ENCODE measurements at places on chromosomes 1 and 21. TPM values are rescaled to one million over a fixed set of nuclear protein-coding genes. Genes with fewer than 3 reads are reported as not detected.

DNA sequence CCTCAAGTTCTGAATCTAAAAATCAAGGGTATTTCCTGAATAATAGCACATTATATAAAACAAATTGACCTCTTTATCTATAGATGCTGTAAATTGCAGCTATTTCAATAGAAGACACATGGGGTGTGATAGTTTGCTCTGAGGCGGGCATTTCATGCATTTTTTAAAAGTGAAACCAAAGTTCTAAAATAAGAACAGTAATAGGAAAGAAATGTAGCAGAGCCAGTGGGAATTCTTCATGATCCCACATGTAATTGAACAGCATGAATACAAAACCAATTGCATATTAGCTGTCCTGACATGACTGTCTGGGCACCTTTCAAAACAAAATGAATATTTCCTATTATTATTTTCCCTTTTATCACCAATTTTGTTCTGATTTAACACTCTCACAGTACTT lies 85.0 kb downstream of the RGS21 start:
- DNase-seq: no peak

- peak; percentile 60 for DNase-seq
Measured at GRCh38 chr1:168386949-168387586, 106.4 kb downstream of the TBX19 start.

DNA sequence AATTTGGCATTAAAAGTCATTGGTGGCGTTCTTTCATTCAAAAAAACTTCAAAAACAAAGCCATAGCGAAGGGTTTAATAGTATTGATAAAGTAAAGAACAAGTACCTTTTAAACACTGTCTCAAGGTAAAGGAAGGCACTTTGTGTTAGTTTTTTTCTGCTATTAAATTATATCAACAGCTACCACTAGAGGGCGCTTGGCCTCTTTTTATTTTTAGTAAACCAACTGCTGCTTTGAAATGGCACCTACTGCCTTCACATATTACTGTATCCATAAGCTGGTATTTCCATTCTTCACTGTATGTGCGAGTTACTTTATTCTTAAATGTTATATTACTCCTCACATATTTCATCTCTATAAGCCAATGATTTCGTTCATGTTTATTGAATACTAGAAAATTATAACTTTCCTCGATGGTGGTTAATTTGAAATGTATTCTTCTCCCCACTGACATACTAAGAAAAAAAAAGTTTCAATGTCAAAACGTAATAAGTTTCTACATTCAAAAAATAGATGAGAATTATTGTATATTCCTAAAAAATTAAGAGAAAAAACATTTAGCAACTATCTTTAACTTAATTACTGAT lies 125.7 kb upstream of the CXADR start:
- DNase-seq: peak; percentile 92

DNA sequence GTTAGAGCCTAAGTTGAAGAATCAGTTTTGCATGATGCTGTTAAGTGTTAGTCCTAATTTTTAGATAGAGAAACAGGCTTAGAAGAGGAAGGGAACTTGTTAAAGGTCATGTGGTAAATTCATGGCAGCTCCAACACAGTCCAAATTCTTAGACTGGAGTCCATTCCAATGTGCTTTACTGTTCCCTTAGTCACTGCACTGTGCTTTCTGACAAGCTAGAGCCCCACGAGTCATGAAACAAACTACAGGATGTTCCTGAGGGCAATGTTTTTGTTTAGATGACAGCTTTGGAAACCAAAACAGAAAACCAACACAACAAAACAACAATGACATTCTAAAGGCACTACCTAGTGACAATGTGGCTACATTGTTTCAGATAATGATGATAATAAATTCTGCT lies 23.1 kb upstream of the RGS4 start:
- no peak for DNase-seq

GRCh38 chr1:20589331-20590278 lies 708 bp downstream of the CDA start:
- DNase-seq: no peak

DNA sequence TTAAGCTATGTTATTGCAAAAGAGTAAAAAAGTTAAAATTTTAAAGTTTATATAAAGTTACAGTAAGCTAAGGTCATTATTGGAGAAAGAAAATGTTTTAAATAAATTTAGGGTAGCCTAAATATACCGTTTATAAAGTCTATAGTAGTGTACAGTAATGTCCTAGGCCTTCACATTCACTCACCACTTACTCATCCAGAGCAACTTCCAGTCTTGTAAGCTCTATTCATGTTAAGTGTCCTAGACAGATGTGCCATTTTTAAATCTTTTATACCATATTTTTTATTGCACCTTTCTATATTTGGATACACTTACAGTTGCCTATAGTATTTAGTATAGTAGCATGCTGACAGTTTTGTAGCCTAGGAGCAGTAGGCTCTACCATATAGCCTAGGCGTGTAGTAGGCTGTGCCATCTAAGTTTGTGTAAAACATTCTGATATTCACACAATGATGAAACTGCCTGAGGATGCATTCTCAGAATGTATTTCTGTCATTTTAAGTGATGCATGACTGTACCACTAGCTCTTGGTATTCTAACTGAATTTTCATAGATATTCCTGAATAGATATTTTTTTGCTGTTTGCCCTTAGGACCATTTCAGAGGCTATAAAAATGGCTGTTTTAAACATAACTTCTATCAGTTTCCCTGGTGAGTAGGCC lies 26.8 kb downstream of the PPP2R5A start:
- no peak for DNase-seq

DNA sequence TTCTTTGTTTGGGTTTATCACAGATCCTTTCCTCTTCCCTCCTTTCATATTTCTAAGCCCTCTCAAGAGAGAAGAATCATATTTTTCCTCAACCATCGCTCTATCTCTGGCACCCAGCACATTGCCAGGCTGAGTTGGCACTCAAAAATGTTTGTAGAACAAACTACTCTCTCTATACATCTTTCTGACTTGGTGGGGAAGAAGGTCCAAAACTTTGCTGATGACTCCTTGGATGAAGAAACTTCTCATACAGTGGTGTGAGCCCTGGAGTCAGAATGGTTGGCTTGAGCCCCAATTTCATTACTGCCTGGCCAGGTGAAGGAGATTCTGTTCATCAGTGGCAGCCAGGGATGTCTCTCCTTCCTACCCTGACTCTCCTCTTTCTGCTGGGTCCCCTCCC lies 11.9 kb downstream of the ALX3 start:
- no peak for DNase-seq

DNA sequence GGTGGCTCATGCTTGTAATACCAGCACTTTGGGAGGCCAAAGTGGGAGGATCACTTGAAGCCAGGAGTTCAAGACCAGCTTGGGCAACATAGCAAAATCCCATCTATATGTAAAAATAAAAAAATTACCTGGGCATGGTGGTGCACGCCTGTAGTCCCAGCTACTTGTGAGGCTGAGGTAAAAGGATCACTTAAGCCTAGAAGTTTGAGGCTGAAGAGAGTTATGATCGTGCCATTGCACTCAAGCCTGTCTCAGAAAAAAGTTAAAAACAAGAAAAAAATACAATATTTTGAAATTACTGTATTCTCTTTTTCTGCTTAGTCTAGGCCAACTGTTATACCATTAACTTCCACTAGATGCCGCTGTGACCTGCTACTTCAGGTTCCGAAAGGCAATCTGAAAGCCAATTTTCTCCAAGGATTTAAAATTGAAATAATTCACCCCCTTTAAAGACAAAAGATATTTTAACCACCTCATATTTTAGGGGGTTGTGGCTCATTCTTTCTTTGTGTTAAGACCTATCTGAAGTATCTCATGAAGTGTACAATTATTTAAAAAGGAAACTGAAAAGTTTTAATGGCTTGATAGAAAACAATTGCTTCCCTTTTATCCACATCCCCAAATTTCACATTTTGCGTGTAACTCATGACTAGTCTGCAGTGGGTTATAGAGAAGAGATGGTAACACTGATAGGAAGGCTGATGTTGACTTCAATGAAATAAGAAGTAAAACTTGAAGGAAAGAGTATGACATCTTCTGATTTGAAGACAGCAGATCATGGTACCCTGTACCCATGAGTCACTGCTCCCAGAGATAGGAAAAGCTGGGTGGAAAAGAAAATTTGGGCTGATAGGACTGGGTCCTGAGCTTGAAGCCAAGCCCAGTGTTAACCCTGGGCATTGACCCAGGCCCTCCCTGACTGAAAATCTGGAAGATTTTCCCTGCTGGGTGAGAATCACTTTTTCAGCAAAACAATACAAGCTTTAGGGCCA lies 24.4 kb upstream of the CLDN14 start:
- DNase-seq: peak; percentile 77

DNA sequence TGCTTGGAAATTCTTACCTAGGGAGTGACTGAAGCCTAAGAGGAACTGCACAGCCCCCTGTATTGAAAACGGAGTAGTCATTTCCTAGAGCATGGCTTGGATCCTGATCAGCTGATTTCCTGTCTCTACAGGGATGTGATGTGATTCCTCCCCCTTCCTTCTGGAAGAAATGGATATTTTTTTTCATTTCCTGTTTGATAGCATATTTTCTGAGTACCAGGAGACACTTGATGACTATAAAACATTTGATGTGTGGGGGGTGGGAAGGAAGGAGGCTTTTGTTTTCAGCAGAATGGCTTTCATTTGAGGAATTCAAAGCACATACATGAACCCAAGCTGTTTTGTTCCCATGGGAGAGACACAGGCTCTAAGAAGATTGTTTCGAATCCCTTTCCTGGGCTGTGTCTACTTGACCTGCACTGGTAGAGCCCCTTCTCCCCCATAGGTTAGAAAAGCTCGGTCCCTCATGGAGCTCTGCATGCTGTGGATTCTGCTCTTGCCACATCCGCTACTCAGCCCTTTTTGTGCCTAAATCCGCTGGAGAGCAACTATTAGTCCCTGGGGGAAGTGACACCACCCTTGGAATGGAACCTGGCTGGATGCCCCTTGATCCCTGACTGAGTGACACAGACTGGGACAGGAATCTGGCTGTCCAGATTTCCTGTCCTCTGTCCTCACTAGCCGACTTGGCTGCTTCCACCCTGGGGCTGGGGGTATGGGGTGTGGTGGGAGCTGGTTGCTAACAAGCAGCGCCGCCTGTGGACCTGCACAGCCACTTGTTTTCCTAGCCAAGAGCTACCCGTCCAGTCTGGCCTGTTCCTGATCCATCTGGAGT lies 71.8 kb upstream of the MACF1 start:
- DNase-seq: peak; percentile 65

- peak; percentile 64 for DNase-seq
Measured at GRCh38 chr1:64042331-64043100, 160.9 kb upstream of the UBE2U start.

DNA sequence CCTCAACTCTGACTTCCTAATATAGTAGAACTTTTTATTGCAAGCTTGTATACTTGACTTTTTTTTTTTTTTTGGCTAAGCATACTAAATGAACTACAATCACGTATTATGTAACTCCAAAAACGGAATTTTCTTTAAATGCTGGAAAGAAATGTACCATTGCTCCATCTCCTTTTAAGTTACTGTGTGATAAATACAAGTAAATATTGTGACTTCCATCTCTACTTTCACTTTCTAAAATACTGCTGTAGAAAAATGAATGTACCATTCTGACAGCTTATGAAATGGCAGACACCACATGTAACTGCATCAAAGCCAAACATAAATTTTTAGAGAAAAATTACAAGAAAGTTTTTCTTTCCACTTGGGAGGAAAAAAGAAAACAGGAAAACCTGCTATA lies 54.7 kb downstream of the ASH1L start:
- no peak for DNase-seq

GRCh38 chr21:42006765-42007164 lies 3.4 kb downstream of the ZBTB21 start:
- no peak for DNase-seq

DNA sequence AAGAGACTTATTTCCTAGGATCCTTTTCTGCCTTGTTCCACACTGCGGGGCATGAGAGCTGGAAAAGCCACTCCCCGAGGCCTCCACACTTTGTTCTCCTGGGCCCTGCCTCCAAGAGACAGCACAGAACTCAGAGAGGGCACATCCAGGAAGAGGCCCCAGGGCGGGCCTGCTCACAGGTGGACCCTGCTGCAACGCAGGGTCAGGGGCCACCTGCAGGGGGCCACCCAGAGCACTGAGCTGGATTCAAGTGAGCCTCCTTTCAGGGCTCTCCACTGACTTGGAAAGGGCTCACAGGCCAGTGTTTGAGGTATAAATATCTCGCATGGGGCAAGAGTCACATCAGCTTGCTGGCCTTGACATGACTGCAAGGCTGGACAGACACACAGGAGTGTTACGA lies 4.8 kb downstream of the RGS16 start:
- DNase-seq: no peak

GRCh38 chr1:232834066-232834465 lies 28.9 kb downstream of the MAP10 start:
- DNase-seq: no peak

DNA sequence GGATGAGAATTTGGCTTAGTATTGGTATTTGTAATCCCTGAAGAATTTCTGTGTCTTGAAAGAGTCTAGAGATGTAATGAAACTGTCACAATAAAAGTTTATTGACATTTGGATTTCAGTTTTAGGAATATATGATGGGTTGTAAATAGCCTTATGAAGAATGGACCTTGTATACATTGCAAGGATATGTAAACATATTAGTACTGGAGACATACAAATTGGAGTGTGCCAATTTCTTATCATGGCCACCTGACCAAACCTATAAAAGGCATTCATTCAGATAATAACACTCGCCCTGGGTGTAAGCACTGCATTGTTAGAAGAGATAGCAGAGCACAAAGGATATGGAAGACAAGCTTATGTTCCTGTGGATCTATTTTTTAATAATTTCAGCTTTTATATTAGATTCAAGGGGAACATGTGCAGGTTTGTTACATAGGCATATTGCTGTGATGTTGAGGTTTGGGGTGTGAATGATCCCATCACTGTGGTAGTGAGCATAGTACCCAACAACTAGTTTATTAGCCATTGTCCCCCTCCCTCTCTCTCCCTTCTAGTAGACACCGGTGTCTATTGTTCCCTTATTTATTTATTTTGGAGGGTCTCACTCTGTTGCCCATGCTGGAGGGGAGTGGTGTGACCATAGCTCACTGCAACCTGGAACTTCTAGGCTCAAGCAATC lies 8.6 kb downstream of the S1PR1 start:
- no peak for DNase-seq

Gene OR14A2
- not detected for polyA plus RNA-seq

Gene MCOLN2
- not detected for polyA plus RNA-seq

Gene SPRR3
- polyA plus RNA-seq: not detected

Gene GBP2
- polyA plus RNA-seq: 4.6 TPM

Gene SHISAL2A
- 1.6 TPM for polyA plus RNA-seq

Gene AMY1B
- not detected for polyA plus RNA-seq

Gene VHLL
- polyA plus RNA-seq: not detected
